Activated CD4-positive, alpha-beta T cell treated with anti-CD3 and anti-CD28 coated beads, Interleukin-10, Interleukin-2, amounts not matched to agents 100 ng/mL and 50 ng/mL, durations not matched to agents 16 hours and 8 hours (primary cell): ENCODE measurements at places on chromosomes 2 and 18.
A peak's percentile ranks its signal among the peaks of the same experiment; 100 is the strongest.

DNA sequence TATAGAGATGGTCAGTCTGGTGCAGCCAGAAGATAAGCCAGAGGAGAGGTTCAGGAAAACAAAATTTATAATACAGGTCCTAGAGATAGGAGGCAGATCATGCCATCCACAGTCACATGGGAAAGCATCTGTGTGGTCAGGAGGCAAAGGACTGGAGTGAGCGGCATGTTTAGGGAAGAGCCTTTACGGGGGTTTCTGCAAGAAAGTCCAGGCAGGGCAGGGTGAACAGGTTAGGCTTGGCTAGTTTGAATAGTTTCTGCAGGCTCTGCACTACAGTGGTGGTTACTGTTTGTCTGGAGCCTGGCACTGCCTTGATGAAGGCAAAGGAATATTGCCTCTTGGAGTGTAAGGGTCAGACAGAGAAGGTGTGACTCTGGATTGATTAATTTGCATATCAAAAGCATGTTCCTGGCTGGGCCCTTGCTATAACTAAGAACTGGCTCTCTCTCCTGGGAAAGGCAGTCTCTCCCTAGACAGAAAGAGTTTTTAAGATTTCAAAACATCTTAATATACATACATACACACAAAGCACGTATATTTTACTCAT, 1034.7 kb upstream of the CHAC2 start:
- no peak for DNase-seq

DNA sequence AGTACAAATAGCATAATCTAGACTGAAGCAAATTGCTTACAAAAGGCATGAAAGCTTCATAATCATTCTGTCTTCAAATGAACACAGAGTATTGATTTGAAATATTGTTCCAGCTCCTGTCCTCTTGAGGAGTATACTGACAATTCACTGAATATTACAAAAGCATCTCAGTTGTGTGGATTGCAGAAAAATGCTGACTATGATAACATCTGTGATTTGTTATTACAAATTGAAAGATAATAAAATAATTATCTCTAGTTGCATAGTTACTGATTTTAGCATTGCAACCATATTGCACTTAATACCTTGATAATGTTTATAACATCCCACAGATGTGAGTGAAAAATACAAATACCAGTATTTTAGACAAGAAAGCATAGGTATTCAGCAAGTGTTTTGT, 49.2 kb upstream of the FN1 start:
- no peak for DNase-seq

DNA sequence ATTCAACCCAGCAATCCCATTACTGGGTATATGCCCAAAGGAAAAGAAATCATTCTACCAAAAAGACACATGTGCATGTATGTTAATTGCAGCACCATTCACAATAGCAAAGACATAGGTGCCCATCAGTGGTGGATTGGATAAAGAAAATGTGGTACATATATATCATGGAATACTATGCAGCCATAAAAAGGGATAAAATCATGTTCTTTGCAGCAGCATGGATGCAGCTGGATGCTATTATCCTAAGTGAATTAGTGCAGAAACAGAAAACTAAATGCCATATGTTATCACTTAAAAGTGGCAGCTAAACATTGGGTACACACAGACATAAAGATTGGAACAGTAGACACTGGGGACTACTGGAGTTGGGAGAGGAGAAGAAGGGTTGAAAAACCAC, 82.2 kb downstream of the MYO3B start:
- no peak for DNase-seq

DNA sequence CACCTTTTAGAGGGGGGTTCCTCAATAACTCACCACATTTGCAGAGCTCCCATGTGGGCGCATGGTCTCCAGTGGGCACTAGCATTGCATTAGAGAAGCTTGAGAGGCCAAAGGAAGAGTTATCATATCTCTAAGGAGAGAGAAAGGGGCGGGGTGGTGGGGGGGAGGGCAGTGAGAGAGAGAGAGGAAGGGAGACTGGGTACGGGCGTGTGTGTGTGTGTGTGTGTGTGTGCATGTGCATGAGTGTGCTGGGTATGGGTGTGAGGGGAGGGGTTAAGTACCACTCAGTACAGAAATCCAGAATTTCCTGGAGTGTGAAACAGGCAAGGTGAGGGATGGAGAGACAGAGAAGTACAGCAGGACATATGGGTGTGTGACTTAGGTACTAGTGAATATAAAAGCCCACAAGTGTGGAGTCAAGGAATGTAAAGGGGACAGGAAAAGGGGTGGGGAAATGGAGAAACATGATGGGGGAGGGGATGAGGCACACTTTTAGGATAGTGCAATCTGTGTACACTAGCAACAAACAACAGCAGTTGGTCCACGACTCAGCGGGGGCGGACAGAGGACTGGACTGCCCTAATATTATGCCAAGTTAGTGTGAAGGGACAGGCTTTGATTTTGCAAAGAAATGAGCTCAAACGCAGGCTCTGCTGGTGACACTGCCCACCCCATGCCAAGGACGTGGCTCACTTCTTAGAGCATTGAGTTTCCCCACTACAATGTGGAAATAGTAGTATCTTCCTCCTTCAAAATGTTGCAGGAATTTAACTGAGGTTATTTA, 91.3 kb downstream of the SPRED2 start:
- DNase-seq: no peak

DNA sequence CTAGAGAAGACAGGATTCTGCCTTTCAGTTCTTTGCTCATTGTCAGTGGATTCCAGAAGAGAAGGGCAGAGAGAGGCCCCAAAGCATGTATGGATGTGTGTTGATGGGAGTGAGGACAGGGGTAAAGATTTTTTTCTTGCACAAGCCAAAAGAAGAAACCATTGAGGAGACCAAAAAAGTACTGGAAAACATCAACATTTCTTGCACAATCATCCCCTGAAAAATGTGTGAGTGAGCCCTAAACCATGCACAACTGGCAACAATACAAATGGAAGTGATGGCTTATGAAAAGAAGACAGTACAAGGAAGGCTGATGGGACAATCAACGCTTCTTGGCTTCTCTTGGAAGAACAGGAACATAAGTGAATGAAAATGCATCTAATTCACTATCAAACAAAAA, 5.6 kb upstream of the SMAD7 start:
- no peak for DNase-seq

GRCh38 chr2:95530734-95531133, 46.2 kb upstream of the TRIM43B start:
- peak; percentile 86 for DNase-seq

- peak; percentile 2 for DNase-seq
These were observed 450.8 kb downstream of the EIPR1 start for GRCh38 chr2:2926858-2927175.

DNA sequence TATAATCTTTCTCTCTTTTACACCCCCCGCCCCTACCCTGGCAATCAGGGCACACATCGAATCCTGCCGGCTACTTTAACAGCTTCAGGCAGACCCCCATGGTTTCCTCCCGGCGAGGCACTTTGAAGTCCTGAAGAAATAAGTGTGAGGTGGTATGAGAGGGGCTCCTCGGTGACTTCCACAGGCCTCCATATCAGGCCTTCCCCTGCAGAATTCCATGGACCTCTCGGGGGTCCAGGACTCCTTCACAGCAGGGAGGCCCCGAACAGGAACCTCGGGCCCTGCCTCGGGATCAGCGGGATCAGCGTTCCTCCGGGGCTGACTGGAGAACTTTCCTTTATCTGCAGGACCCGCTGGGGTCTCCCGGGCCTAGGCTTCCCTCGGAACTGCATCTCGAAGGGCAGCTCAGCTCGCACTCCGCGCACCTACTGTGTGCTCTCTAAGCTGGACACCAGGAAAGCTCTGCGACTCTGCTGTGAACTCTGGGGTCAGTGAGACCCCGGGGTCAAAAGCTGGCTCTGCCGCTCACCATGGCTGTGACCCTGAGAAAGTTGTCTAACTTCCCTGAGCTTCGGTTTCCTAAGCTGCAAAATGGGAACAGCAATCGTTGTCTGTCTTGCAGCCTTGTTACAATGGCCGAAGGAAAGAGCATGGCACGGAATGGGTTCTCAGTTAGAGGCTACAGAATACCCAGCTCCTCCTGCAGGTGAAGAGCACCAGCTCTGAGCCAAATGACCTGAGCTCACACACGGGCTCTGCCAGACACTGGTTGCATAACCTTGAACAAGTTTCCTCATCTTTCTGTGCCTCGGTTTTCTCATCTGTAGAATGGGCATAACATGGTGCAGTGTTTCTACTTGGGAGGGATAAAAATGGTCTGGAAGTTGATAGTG, 97.4 kb upstream of the ID2 start:
- DNase-seq: no peak

GRCh38 chr2:128654408-128654807, 335.7 kb upstream of the HS6ST1 start:
- DNase-seq: no peak

DNA sequence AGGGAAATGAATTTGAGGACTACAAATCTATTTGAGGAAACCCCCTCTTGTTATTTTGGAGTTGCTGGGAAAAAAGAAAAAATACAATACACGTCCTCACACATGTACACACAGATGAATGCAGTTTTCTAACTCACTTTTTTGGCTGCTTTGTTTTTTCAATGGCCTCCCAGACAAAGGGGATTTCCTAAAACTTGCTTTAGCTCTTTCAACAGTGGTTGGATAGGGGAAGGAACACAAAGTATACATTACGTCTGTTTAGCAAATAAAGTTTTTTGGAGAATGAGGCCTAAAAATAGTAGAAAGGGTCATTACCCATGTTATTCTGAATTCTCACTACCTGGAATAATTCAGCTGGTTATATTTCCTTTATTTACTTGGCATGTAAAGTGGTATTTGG, 125.3 kb upstream of the ITGB6 start:
- DNase-seq: no peak

- no peak for DNase-seq
These were observed 258.1 kb downstream of the NAPG start for GRCh38 chr18:10783941-10784340.

- DNase-seq: no peak
These were observed 117.3 kb upstream of the MSTN start for GRCh38 chr2:190179754-190180312.

DNA sequence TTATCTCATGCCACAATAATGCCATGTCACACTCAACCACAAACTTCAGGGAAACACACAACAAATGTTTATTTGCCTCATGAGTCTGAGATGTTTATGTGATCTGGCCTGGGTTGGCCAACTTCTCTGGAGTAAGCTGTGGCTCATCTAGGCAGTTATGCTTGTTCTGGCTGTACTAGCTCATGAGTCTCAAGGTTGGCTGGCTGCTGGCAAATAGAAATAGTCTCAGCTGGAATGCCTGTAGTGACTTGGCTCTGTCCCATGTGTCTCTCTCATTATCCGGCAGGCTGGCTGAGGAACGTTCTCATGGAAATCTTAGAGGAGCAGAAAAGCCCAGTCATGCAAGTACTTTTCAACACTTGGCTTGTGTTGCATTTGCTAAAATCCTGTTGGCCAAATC, 234.9 kb upstream of the CDH2 start:
- no peak for DNase-seq

GRCh38 chr18:6219116-6219717, 195.5 kb downstream of the L3MBTL4 start:
- peak; percentile 23 for DNase-seq
